ENCODE measurements at places on chromosomes 4 and X.

DNA sequence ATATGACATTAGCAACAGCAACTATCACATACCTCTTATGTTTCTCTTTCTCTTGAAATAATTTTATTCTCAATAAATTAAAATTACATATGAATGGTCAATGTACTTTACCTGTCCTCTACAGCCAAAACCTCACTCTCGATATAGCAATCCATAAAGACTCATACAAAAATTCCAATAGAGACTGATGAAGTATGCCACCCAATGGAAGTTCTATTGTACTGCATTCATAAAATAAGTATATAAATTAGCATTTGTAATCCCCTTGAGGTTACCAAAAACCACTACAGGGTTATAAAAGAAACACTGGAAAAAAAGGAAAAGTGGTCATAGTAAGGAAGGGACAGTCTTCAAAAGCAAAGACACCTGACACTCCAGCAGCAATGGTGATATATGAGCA is 32.8 kb downstream of the CLDN2 start:
- no peak for DNase-seq

- DNase-seq, result peak; percentile 56
Measured at GRCh38 chr4:36399762-36400353, 118.4 kb downstream of the DTHD1 start.

- no peak for DNase-seq
Measured at GRCh38 chr4:80276931-80277330, 10.5 kb downstream of the FGF5 start.

GRCh38 chr4:48899950-48900349 is 6.6 kb downstream of the OCIAD2 start:
- no peak for DNase-seq

DNA sequence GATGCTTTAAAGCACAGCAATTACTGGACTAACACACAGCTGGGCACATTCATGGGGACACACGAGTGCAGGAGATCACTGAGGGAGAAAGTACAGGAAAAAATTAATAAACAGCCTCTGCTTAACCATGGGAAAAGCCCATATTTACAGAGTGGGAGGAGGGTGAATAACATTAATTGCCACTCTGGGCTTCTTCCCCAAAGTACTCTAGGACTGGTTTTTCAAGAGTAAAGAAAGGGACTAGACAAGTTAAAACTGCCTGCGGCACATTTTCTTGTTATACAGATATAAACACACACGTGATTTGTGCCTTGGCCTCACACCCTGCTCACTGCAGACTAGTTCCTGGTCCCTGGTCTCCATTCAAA is 179.7 kb upstream of the TET2 start:
- no peak for DNase-seq

GRCh38 chrX:100720301-100720700 is 11.6 kb downstream of the SYTL4 start:
- DNase-seq, result no peak

GRCh38 chr4:10006601-10007435 is 14.5 kb downstream of the SLC2A9 start:
- DNase-seq, result no peak

DNA sequence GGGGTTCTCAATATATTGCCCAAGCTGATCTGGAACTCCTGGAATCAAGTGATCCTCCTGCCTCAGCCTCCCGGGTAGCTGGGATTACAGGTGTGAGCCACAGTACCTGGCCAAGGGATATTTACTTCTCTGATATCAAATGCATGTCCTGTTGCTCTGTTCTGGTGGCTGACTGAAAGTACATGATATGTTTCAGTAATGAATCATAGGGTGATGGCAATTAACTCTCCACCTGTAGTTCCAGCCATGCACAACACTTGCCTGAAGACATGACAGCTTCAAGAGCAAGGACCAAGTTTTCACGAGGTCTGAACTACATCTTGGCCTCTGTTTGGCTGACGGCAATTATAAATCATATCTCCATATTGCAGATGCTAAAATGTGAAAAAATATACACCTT is 9.1 kb downstream of the ZCCHC4 start:
- no peak for DNase-seq

DNA sequence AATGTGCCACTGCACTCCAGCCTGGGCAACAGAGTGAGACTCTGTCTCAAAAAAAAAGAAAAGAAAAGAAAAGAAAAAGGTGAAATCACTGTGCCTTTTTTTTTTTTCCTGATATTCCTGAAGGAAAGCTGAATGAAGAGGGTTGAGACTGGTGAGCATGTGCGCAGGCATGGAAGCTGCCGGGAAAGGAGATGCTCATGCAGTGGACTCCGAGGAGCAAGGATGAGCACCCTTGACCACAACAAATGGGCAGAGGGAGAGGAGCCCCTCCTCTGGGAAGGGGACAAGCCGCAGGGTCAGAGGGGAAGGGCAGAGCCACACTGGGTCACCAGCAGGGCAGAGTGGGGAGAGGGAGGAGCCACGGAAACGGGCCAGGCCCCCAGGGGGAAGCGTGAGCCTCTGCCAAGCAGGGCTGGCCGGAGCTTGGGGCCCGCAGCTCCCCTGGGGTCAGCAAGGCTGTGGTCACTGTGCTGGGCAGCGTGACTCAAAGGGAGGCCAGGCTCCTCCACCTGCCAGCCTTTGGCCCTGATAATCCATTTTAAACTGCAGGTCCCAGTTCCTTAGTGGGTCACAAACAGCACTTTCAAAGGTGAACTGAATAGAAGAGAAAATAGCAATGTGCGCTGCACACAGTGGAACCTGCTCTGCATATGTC is 79.8 kb downstream of the NAT8L start:
- DNase-seq, result no peak

DNA sequence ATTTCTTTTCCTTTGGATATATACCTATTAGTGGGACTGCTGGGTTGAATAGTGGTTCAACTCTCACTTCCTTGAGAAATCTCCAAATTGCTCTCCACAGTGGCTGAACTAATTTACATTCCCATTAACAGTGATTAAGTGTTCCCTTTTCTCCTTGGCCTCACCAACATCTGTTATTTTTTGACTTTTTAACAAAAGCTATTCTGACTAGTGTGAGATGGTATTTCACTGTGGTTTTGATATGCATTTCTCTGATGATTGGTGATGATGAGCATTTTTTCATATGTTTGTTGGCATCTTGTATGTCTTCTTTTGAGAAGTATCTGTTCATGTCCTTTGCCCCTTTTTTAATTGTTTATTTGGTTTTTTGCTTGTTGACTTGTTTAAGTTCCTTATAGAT is 413.0 kb downstream of the MAPK10 start:
- no peak for DNase-seq

DNA sequence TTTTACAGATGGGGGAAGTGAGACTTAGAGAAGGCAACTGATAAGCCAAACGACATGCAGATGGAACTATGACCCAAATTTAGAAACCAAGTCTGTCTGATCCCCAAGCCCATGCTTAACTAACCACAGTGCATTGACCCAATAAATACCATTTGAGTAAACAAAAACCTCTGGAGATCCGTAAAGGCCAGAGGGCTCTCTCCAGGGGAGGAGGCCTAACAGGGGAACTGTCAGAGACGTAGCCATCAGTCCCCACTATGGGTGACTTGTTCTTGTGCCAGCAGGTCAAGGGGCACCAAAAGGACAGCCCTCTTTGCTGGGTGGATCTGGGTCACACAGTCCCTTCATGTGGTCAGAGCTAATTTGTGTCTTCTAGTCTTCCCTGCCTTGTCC is 420.2 kb downstream of the BCOR start:
- no peak for DNase-seq

- DNase-seq, result no peak
Measured at GRCh38 chrX:39011454-39012221, 210.4 kb downstream of the MID1IP1 start.

DNA sequence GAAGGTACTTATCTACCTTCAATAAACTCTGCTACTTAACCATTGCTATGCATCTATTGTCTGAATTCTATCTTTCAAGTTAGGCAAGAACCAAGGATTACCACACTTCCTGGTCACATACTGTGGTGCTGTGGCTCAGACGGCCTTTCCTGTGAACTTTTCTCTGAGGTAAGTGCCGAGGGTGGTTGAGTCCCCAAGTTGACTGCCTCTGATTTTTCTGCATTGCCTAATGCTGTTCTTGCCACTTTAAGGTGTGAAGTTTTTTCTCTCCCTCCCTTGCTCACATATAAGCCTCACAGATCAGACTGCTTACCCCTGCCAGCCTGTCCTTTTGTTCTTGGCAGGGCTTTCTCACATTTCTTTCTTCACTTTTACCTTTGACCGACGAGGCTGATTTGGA is 348.0 kb upstream of the POU3F4 start:
- DNase-seq, result no peak

GRCh38 chrX:154661899-154662298 is 8.5 kb upstream of the CTAG2 start:
- no peak for DNase-seq

DNA sequence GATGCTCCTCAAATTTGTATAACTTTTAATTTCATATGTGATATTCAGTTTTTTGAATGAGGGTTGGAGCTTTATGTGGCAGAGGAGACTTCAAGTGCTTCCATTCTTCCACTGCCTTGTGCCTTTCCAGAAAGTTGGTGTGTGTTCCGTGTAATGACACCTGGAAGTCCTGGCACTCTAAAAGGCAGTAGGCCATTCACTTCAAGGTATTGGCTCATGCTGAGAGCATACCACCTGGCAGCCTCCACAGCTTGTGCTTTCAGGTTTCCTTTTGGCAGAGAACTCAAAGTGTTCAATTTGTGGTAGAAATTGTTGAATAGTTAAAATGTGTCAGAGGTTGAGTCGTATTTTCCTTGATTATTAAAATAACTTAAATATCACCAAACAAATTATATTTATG is 49.6 kb downstream of the GRIA2 start:
- no peak for DNase-seq

GRCh38 chr4:137067735-137068134 is 464.6 kb downstream of the PCDH18 start:
- DNase-seq, result no peak

- DNase-seq, result no peak
Measured at GRCh38 chrX:64642482-64642881, 247.2 kb upstream of the MTMR8 start.

DNA sequence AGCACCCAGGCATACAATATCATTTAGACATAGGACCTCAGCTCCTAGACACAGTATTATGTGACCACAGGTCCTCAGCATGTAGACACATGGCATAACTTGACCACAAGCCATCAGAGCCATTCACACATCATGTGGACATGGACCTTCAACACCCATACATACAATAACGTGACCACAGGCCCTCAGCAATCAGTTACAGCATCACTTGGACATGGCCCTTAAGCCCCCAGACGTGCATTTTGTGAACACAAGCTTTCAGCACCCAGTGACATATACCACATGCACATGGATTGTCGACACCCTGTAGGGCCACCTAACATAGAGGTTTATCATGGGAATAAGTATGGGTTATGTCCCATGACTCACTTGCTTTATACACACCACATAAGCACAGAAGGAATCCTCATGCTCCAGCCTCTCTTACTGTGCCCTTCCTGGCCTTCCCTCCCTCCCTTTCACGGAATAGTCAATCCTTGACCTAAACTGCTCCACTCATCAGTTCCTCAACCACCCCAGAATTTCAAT is 1.9 kb downstream of the TSPYL2 start:
- no peak for DNase-seq

DNA sequence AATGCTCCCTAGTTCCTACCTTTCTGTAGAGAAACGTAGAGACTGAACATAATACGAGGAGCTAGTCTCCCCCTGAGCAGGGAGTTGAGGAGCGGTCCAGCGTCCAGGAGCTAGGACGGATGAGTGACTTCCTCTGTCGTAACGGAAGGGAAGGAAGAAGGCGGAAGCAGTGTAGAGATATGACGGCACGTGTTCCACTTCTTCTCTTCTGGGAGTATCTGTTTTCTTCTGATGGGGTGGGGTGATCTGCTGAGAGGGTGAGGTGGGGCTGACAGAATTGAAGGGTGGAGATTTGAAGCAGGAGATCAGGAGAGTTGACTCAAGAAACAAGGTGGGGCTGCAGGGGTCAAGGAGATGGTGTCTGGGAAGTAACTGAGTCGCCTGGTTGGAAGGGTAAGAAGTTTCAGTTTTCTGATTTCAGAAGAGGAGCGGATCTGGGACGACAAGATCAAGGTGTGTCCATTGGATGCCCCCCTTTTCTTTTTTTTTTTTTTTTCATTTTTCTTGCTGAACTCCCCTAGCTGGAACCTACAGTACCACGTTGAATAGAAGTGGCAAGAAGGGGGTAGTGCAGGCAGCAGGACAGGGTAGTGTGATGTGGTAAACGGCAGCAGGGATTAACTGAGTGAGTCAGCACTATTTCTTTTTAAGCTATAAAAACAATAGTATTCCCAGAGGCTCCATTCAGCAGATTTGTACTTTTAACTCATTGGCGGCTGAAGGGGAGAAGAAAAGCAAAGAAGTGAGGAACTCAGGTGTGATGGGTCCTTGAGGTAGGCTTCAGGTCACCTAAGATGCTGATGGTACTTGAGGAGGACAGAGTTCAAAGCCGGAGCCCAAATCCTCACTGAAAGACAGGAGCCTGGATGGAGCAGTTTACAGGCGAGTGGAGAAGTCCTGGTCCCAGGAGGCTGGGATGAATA is 50.8 kb upstream of the SETD7 start:
- no peak for DNase-seq

- no peak for DNase-seq
Measured at GRCh38 chrX:50913520-50913919, 3.0 kb downstream of the BMP15 start.

DNA sequence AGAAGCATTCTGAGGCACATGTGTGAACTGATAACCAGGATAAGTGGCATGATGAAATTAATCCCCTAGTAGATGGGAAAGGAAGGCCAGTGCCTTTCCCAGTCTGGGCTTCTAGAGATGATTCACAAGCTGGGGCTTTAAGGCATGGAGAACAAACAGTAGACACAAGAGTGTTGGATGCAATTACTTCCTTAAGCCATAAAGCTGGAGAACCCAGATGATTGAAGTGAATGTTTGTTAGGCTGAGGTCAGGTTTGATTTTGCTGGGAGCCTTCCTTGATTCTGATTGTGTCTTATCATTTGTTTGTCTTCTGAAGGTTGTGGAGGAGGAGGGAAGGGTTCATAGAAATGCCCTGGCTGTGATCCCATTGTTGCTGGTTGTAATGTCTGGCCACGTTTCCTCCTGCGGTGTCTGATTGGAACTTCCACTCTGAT is 125.2 kb downstream of the NHS start:
- DNase-seq, result no peak

DNA sequence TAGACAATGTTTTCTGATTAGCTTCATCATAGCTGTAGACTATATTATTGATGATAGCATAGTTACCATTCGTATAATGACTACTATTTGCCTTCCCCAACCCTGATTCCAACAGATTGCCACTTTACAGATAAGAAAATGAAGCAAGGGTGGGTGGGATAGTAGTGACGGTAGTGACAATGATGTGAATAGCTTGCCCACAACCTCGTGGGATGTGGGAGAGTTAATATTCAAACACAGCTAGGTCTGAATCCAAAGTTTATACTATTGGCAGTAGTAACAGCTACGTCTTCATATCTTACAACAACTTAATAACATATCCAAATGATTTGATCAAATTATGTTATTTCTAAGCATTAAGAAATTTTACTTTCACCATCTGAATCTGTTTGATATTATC is 766.8 kb upstream of the FTHL17 start:
- no peak for DNase-seq

DNA sequence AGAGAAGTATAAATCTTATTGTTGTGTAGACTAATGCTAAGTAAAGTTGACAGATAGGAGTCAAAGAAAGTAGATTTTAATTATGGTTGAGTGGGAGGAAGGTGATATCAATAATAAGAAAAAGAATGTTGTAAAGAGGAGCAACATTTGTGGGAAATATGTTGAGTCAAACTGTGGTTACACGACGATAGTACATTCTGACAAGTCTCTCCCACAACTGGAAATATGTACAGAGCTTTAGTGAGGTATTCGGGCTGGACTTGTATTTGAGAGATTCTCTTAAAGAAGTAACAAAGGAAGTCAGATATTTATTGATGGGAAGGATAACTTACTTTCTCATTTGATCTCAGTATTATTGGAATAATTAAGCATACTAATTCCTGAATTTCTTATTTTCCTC is 525.3 kb upstream of the MAGEB2 start:
- DNase-seq, result no peak

Data from activated T-cell treated with anti-CD3 and anti-CD28 coated beads for 4 hours (primary cell).